ENCODE measurements at places on chromosomes 4 and X.

- no peak for DNase-seq
Observed at GRCh38 chr4:100146756-100147155, 43.5 kb downstream of the DDIT4L start.

DNA sequence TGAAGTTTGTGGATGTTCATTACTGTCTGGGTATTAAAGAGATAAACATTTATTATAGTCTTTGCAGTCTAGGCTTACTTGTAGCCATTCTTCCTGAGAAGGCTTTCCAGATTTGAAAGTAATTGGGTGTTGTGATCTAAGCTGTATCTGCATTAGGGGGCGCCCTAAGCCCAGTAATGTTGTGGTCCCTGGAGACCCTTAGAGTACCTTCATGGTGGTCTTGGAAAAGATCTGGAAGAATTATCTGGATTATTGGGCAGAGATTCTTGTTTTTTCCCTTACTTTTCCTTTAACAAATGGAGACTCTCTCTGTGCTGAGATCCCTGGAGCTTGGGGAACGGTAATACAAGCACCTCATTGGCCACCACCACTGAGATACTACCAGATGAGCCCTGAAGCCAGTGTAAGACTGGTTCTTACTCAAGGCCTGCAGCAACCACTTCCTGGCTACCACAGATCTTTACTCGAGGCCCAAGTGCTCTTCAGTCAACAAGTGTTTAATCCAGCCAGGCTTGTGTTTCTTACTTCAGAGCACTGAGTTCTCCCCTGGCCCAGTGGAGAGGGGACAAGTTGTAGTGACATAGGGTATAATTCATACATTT lies 63.1 kb downstream of the RTL3 start:
- DNase-seq = no peak

DNA sequence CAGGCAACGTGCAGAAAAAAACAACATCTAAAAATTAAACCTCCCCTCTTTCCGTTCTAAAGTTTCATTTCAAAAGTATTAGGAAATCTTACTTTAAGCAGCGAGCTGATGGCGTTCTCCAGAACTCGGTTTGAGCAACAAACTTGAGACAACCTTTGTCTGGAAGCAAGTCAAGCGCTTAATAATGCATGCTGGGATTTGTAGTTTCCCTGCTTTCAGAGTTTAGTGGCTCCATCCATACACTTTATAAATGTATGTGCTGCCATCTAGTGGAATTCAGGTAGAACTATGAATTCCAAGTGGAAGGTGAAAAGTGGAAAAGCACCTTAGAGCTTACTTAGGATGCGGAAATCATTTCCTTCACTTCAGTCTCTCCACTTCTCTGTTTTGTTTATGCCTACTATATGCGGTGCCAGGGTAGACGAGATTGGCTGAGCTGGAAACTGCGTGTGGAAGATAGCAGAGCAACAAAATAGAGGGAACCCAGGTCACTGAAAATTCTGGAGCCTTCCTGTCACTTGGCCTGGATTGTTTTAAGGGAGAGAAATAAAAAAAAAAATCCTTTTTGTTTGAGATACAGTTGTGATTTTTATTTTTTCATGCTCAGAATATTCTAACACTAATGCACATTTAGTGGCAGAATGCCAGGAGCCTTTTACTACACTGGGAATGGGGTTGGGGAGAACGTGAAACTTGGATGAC lies at the start of gene BDH2:
TSS of gene BDH2 (minus strand) at position 144 of the 702 bp plus-strand sequence. CDS start 3,580 bp downstream, outside the sequence.
- DNase-seq = no peak

GRCh38 chrX:16796298-16796697 lies 10.0 kb downstream of the TXLNG start:
- no peak for DNase-seq

DNA sequence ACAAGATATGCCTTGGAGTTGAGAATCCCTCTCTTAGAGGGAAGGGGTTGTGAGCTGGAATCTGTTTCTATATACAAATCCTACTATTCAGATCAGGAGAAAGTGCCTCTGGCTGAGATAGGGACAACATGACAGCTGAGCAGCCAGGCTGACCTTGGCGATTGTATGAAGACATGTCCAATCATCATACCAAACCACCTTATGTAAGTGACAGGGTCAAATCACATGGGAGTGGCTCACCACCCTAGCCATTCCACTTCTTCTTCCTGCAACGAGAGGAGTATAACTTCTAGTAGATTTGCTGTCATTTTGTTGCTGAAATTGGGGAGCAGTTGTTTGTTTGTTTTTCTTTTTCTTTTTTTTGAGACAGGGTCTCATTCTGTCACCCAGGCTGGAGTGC lies 48.3 kb upstream of the TMEM150C start:
- DNase-seq = no peak

- DNase-seq = no peak
Observed at GRCh38 chrX:23799469-23800065, 16.6 kb downstream of the SAT1 start.

- no peak for DNase-seq
Observed at GRCh38 chr4:163404080-163404479, 60.4 kb downstream of the NPY5R start.

GRCh38 chr4:130922955-130923354 lies 1827.0 kb downstream of the C4orf33 start:
- DNase-seq = no peak

GRCh38 chrX:119189115-119189514 lies 47.0 kb upstream of the PGRMC1 start:
- no peak for DNase-seq

- no peak for DNase-seq
Observed at GRCh38 chr4:171441300-171441941, 371.8 kb upstream of the GALNTL6 start.

DNA sequence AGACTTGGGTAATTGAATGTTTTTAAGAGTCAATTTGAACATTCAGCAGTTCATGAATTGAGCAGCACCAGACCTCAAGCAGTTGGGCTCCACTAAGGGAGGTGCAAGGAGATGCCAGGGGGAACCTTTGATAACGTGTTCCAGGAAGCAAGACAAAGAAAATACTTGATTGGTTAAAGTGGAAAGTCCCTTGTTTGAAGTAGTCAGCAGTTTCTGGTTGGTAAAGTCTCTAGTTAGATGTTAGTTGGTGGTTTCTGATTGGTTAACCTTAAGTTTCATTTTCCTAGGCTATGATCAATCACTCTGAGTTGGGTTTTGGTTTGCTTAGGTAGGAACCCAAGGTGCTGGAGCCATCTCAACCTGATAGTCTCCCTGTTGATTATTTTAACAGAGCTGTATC lies 4.0 kb downstream of the HERC6 start:
- no peak for DNase-seq

- DNase-seq = no peak
Observed at GRCh38 chrX:41686788-41687187, 2.0 kb upstream of the GPR34 start.

GRCh38 chr4:158906073-158906472 lies 137.2 kb downstream of the FNIP2 start:
- DNase-seq = no peak

DNA sequence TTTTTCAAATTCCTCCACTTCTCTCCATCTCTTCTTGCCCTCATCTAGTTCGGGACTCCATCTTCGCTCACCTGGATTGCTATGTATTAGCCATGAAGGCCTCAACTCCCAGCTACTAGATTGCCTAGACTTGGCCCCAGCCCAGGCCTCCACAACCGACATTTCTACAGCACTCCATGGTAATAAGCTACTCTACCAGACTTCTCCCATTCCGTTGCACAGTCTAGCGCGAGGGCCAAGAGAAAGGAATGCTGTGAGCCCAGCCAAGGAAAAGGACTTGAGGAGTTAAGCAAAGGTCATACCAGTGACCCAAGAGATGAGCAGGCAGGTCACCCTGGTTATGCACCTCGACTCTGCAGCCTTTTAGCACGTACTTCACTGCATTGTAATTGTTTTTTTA lies 75.6 kb downstream of the SOWAHB start:
- no peak for DNase-seq

- DNase-seq = no peak
Observed at GRCh38 chr4:16438986-16439385, 212.7 kb upstream of the TAPT1 start.

DNA sequence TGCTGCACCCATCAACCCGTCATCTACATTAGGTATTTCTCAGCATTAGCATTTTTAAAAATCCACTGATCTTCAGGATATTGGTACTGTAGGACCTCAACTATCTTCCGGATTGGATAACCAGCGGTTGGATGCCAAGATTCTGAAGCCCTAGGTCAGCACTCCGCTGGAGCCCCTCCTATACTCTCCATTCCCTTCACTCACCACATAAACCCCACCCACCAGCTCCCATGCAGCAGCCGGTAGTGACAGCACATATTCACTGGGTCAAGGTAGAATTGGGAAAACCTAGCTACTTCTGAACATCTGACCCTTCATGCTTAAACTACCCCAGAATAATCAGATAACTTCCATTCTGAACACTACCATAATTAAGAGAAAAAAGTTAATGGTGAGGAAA lies 134.9 kb downstream of the CORIN start:
- DNase-seq = no peak

GRCh38 chr4:31324814-31325213 lies 604.6 kb downstream of the PCDH7 start:
- DNase-seq = no peak

DNA sequence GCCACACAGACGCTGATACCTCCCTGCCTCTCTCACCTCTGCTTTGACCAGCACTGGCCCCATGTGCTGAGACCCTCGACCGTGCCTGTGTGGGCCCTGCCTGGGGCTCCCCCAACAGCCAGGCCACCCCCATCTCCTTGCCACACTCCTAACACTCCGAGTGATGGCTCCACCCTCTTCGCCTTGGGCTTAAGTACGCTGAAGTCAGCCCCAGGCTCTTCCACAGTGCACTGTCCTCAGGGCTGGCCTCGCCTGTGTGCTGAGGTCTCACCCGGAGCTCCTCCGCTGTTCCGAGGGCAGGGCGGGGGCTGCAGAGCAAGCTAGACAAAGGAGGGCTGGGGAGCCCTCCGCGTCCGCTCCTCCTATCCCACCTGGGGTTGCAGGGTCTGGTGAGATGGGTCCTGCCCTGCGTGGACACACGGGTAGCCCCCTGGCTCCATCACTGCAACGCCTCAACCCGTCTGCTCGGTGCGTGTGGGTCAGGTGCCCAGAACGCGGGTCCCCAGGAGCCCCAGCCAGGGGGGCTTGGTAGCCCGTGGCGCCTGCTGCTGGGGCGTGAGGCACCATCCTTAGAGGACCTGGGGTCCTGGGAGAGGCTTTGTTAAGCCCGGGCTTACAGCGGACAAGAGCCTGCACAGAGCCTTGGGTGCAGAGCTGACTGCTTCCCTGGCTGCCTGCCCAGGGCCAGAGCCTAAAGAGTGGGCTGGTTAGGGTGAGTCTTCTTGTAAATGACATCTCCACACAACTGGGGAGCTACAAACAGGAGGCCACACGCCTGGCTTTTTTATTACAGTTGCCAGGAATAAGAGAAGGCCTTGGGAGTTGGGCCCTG lies 42.6 kb upstream of the NKX1-1 start:
- no peak for DNase-seq

DNA sequence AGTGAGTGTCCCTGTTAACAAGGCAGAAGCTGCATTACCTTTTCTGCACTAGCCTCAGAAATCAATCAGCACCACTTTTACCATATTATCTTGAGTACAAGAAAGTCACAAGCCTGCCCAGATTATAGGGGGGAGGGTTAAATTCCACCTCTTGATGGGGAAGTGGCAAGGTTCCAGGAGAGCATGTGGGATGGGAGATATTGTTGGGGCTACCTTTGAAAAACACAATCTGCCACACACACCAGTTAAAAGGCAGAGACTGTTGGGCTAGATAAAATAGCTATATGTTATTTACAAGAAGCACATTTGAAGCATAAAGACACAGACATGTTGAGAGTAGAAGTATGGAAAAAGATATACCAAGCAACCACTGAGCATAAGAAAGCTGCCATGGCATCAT lies 6.6 kb upstream of the AVPR2 start:
- no peak for DNase-seq

DNA sequence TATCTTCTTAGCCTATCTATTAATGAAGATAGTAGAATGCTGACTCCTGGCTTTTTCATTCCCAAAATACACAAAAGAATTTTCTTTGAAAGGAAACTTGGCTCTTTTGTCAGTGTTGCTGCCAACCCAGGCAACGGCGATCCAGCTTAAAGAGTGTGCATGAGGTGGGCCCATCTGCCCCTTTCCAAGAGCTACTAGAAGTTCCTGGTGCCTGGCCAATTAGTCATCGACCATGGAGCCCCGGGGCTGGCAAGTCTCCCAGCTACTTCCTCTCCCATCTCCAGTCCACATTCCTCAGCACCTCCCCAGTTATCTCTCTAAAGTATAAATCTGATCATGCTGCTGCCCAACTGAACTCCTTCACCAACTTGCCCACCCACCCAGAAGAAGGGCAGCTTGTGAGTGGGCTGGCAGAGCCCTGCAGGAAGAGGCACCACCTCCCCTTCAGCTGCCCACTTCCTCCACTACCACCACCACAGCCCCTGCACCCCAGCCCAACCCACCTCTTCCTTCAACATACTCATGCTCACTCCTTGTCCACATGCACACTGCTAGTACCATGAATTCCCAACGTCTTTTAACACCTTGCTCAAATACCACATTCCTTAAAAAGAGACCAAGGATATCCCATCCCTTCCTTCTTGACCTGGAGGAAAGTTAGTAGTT lies 158.2 kb upstream of the MAP3K15 start:
- no peak for DNase-seq

DNA sequence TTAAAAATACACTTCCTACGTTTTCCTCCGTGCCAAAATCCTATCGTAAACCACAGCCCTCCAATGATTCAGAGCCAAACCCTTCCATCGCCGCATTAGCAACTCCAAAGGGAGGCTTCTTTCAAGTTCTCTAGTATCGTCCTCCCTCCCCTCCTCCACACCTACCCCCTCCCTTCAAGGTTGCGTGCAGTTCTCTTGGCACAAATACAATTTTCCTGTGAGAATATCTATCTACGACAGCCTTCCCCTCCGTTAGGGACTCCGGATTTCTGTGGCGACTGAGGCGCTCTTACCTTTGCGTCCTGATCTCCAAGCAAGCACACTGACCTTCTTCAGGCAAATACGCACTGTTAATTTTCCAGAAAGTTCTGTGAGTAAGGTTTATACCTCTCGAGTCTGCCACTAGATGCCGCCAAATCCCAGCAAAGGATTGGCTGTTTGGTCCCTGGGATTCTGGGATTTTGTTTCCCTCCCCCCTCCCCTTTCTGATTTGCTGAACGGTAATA lies 1.2 kb upstream of the MORF4L2 start:
- DNase-seq = peak; percentile 4

DNA sequence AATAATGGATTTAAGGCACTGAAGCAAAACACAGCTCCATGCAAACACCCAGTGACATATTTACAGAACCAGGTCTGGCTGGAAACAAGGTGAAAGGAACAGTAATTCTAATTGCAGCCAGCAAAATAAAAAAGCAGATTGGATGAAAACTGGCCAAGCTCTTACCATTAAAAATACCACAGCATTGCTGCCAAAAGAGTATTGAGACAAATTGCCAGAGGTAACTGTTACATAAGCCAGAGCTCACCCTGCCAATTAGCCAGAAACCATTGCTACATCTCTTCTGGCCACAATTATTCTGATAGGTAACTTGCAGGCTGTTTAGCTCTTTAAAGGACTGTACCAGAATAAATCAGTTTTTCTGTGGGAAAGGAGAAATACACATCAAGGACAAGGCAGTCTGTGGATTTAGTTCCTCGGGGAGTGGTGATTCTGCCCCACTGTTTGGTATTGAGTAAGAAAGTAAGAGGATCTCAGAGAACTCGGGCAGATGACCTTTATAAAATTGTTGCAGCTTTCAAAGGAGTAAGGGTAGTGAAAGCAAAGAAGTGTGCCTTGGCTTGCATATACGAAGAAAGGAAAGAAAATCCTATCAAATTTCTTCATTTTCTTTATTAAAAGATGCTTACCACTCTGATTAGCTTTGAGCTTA lies 369.5 kb downstream of the PPP3CA start:
- no peak for DNase-seq

Measured in activated T-helper 1 cell treated with Interleukin-2 at 50 U/mL for 16 hours (primary cell).